ENCODE measurements at places on chromosomes 13 and 19. TPM values are rescaled to one million over a fixed set of nuclear protein-coding genes. Genes with fewer than 3 reads are reported as not detected.

Gene CLEC11A
- 4.2 TPM for total RNA-seq

Gene PTH2
- not detected for total RNA-seq

Gene CYP2F1
- total RNA-seq, result not detected

Gene IZUMO2
- not detected for total RNA-seq

Gene WDFY2
- 18.1 TPM for total RNA-seq

Gene AZU1
- not detected for total RNA-seq

Gene ZNF784
- 5.4 TPM for total RNA-seq

Gene CYP4F2
- total RNA-seq, result not detected

Gene ZNF419
- 10.5 TPM for total RNA-seq

Gene TUBA3C
- not detected for total RNA-seq

Gene RDH13
- 19.5 TPM for total RNA-seq

Gene GTF2F2
- total RNA-seq, result 22.5 TPM
